ENCODE measurements at places on chromosomes 5 and 9.
A peak's percentile ranks its signal among the peaks of the same experiment; 100 is the strongest.

- H3K4me1 ChIP-seq, result peaks cover 27% of the 10 kb centered on the region
- no peak overlapping the region for H3K27ac ChIP-seq
- peak overlapping the region; percentile 71 for H3K4me3 ChIP-seq
- DNase-seq, result no peak
- H3K36me3 ChIP-seq, result peaks cover 29% of the 10 kb centered on the region
These were observed 27.9 kb downstream of the CDKN2A start for GRCh38 chr9:21966140-21966851.

DNA sequence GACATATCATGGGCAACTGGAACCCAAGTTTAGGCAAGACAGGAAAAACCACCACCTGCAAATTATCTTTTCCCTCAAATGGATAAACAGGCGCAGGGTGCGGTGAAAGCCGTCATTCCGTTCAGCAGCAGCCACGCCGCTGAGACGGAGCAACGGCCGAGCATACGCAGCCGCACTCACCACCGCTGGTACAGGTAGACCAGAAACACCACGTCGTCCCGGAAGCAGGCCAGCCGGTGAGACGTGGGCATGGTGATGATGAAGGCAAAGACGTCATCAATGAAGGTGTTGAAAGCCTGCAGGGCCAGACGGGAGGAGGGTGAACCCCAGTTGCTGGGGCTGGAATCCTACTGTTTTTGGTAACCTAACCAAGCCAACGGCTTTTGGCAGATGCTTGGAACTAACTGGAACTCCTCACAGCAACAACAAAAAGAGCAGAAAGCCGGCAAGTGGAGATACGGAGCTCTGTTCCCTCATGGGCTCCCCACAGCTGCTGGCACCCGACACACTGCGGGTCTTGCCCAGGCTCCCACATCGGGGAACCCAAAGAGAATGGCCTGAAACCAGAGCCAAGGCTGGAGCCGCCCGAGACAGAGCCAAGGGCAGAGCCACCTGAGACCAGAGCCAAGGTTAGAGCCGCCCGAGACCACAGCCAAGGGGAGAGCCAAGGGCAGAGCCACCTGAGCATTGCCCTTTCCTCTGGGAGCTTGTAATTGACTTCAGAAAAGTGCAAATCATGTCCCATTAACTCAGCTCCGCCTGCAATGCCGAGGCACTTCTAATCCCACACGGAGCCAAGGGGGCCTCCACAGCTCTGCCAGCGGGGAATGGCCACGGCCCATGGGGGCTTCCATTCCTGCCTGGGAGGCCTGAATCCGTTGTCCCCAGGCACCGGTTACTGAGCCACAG is 24.2 kb downstream of the CLPTM1L start:
- DNase-seq, result no peak
- no peak overlapping the region for H3K4me3 ChIP-seq
- no peak overlapping the region for H3K27ac ChIP-seq
- peaks cover 10% of the 10 kb centered on the region for H3K4me1 ChIP-seq
- peaks cover 78% of the 10 kb centered on the region for H3K36me3 ChIP-seq
- H3K27me3 ChIP-seq, result no peaks in the 10 kb centered on the region

DNA sequence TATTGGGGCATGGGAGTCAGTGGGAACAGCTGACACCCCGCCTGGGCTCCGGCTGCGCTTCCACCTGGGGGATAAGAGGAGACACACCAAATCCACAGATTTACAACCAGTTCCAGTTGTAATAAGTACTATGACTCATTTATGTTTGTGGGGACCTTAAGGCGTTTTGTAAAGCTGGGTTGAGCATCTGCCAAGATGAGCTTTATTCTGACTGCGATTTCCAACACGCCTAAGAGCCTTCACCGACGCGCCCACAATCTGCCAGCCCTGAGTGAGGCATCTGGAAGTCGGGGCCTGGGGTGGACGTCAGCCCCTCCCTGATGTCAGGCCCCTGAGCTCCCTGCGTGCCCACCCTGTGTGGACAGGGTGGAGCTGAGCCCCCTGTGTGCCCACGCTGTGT is 14.3 kb upstream of the LHX3 start:
- H3K27ac ChIP-seq, result no peak overlapping the region
- no peak for DNase-seq
- H3K4me1 ChIP-seq, result peaks cover 13% of the 10 kb centered on the region
- no peaks in the 10 kb centered on the region for H3K27me3 ChIP-seq
- H3K4me3 ChIP-seq, result no peak overlapping the region
- peaks cover 68% of the 10 kb centered on the region for H3K36me3 ChIP-seq

GRCh38 chr5:74541381-74541781 is 99.1 kb downstream of the ENC1 start:
- H3K27ac ChIP-seq, result no peak overlapping the region
- no peak overlapping the region for H3K4me3 ChIP-seq
- no peaks in the 10 kb centered on the region for H3K36me3 ChIP-seq
- H3K27me3 ChIP-seq, result no peaks in the 10 kb centered on the region
- peaks cover 8% of the 10 kb centered on the region for H3K4me1 ChIP-seq
- DNase-seq, result peak; percentile 44

DNA sequence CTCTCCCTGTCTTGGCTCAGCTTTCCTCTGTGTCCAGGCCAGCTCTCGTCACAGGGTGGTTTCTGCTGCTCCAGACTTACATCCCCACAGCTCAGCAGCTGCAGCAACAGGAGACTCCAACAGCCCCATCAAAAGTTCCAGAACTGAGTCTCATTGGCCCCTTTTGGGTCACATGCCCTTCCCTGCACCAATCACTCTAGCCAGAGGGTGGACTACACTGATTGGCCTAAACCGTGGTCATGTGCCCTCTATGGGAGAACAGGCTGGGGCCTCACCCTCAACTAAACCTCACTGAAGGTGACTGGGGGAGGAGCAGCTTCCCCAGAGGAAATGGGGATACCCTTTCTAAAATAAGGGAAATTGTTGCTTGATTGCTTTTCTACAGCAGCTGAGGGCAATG is 44.4 kb upstream of the CPLX2 start:
- no peaks in the 10 kb centered on the region for H3K4me1 ChIP-seq
- no peaks in the 10 kb centered on the region for H3K36me3 ChIP-seq
- H3K4me3 ChIP-seq, result no peak overlapping the region
- no peak for DNase-seq
- peaks cover 46% of the 10 kb centered on the region for H3K27me3 ChIP-seq
- no peak overlapping the region for H3K27ac ChIP-seq

DNA sequence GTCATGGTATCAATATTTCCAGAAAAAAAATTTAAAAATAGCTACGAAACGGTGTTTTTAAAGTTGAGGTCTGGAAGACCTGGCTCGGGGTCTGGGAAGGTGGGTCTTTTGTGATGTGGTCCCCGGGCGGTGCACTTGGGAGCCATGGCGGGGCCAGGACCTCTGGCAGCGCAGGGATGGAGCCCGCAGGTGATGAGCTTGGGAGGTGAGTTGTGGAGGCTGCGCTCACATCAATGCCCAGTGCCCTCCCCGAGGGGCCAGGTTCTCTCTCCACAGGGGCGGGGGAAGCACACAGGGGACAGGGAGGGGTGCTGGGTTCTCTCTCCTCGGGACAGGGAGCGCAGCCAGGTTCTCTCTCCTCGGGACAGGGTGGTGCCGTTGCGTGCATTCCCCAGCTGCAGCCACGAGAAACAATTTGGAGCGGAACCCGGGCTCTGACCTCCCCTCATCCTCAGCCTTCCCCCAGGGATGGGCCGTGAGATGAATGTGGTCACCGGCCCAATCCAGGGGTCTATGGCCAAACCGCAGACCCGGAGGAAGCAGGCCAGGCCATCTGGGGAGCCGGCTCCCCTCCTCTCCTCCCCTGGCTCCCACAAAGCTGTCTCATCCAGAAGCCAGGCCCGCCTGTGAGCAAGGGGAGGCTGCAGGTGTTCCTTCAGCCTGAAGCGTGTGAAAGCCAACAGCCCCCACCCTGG is 25.8 kb downstream of the DBH start:
- no peaks in the 10 kb centered on the region for H3K36me3 ChIP-seq
- H3K4me3 ChIP-seq, result no peak overlapping the region
- H3K27ac ChIP-seq, result no peak overlapping the region
- peaks cover 15% of the 10 kb centered on the region for H3K4me1 ChIP-seq
- no peak for DNase-seq
- peaks cover 77% of the 10 kb centered on the region for H3K27me3 ChIP-seq

GRCh38 chr9:9961487-9961886 is 651.3 kb downstream of the PTPRD start:
- peaks cover 5% of the 10 kb centered on the region for H3K27me3 ChIP-seq
- no peaks in the 10 kb centered on the region for H3K4me1 ChIP-seq
- no peaks in the 10 kb centered on the region for H3K36me3 ChIP-seq

- no peak for DNase-seq
- H3K36me3 ChIP-seq, result no peaks in the 10 kb centered on the region
- no peaks in the 10 kb centered on the region for H3K27me3 ChIP-seq
- no peaks in the 10 kb centered on the region for H3K4me1 ChIP-seq
These were observed 71.5 kb upstream of the MTAP start for GRCh38 chr9:21730899-21731298.

DNA sequence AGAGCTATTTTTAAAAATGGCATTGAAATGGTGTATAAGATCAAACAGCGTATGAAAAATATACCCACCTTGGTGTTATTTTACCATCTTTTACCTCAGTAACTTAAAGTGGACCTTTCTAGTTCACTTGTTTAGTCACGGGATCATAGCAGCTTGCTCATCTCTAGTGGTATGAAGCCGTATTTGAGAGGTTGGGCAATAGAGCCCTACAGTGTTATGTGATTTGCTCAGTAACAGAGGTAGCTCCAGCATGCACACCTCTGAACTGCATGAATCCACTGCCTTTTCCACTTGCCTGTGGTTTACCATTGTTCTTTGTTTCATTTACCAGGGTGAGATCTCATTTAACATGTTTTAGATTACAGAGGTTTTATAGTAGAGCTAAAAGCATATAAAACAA is 134.4 kb downstream of the ATG10 start:
- H3K27ac ChIP-seq, result no peak overlapping the region
- no peaks in the 10 kb centered on the region for H3K27me3 ChIP-seq
- H3K4me3 ChIP-seq, result no peak overlapping the region
- H3K4me1 ChIP-seq, result peaks cover 3% of the 10 kb centered on the region
- peak; percentile 40 for DNase-seq

DNA sequence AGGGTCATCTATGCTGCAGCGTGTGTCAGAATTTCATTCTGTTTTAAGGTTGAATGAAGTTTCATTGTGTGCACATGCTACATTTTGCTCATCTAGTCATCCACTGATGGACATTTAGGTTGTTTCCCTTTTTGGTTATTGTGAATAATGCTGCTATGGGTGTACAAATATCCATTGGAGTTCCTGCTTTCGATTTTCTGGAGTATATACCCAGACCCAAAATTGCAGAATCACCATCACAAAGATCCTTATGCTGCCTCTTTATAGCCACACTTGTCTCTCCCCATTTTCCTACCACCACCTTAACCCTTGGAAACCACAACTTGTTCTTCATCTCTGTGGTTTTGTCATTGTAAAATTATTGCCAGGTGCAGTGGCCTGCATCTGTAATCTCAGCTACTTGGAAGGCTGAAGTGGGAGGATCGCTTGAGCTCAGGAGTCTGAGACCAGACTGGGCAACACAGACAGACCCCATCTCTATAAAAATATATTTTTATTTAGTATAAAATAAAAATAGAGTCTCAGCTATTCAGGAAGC is 166.2 kb downstream of the HSD17B3 start:
- no peak overlapping the region for H3K4me3 ChIP-seq
- no peak for DNase-seq
- H3K27me3 ChIP-seq, result peaks cover 3% of the 10 kb centered on the region
- peaks cover 8% of the 10 kb centered on the region for H3K4me1 ChIP-seq

- no peaks in the 10 kb centered on the region for H3K27me3 ChIP-seq
- no peaks in the 10 kb centered on the region for H3K36me3 ChIP-seq
- peak overlapping the region; percentile 62 for H3K4me3 ChIP-seq
- H3K27ac ChIP-seq, result peak overlapping the region; percentile 17
These were observed 1.3 kb upstream of the NIPBL start for GRCh38 chr5:36875051-36875789.

DNA sequence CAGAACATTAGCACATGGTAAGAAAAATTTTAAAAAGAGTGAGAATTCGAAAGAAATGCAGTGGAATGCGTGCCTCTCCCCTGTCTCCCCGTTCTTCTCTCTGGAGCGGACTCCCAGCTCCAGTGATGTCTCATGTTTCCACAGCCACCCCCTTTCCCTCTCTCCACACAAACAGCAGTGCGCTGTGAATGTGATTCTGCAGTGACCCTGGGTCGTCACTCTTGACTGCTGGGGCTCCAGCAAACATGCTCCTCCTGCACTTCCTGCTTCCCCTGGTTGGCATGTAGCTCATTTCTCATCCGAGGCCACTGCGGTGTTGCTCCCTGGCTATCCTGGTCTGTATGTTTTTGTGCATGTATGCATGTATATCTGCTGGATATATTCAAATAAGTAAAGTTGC is 13.3 kb downstream of the PHF2 start:
- peaks cover 28% of the 10 kb centered on the region for H3K4me1 ChIP-seq
- peak overlapping the region; percentile 6 for H3K27ac ChIP-seq
- no peaks in the 10 kb centered on the region for H3K27me3 ChIP-seq
- no peak overlapping the region for H3K4me3 ChIP-seq
- DNase-seq, result peak; percentile 22
- peaks cover 18% of the 10 kb centered on the region for H3K36me3 ChIP-seq

DNA sequence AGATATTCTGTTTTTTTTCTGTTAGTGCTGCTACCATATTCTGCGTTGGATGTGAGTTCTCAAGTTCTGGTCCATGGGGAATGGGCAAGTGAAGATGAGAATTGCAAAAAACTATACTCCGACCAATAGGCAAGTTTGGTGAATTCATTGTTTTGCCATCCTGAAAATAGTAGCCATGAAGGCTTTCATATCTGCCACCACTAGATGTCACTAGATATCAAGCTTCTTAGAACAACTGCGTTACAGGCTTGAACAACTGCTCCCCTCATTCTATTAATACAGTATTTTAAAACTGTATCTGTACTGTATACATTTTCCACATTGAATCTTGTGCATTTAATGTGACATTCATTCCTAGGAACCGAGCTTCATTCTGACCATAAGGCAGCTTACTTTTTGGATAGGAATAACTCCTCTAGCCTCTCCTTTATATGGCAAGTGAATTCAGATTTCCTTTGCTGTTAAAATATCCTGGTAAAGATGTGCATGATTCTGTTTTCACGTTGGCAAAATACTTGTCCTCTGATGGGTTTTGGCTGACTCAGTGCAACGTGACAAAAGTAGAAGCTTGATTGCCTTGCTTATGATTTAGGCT is 163.6 kb downstream of the SREK1 start:
- peaks cover 8% of the 10 kb centered on the region for H3K27me3 ChIP-seq
- H3K27ac ChIP-seq, result no peak overlapping the region
